Motor neuron (in vitro differentiated cells): ENCODE measurements at places on chromosomes 6 and 20.

- no peak for ATAC-seq
These were observed 44.5 kb upstream of the RNF217 start for GRCh38 chr6:124917769-124918168.

DNA sequence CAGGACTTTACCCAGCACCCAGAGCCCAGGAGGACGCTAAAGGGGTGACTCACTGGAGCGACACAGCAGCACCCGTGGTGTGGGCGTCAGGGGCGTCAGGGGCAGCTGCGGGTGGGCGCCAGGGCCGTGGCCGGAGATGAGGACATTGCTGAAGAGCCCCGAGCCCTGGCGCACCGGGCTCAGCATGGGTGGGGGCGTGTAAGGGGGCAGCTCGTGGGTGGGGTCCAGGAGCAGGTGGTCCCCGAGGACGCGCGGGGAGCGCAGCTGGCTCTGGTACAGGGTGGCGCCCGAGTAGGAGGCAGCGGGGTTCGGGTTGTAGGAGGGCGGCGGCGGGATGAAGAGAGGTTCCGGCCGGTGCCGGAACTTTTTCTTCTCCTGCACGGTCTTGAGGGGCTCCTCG, 41.6 kb upstream of the MRPS10 start:
- no peak for ATAC-seq

GRCh38 chr6:51934098-51934497, 153.3 kb downstream of the PKHD1 start:
- ATAC-seq = peak; percentile 58

- ATAC-seq = no peak
These were observed 1.1 kb upstream of the MBOAT1 start for GRCh38 chr6:20213271-20213798.

- ATAC-seq = no peak
These were observed 459.9 kb downstream of the BCKDHB start for GRCh38 chr6:80566361-80566760.

- no peak for ATAC-seq
These were observed 304.9 kb upstream of the JAG1 start for GRCh38 chr20:10978713-10979112.

DNA sequence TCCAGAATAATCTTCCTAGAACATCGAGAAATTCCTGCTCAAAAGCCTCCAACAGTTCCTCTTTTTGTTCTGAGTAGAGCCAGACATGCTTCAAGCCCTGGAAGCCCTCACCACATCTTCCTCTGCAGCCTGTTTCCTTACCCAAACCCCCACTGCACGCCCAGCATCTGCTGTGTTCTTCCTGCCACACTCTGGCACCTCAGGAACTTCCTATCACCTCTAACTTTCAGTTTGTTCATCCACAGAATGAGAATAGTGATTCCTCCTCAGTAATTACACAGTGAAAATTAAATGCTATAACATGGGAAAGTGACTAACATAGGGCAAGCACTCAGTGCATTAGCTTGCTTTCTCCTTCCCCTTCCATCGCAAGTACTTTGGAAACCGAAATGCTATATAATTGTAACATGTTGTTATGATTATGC, 26.3 kb downstream of the C6orf89 start:
- peak; percentile 18 for ATAC-seq

GRCh38 chr6:107488875-107489635, 862 bp upstream of the SOBP start:
- ATAC-seq = peak; percentile 25
